ENCODE measurements at places on chromosomes 1 and 21.

- DNase-seq: no peak
Measured at GRCh38 chr21:33866826-33867225, 48.8 kb downstream of the ATP5PO start.

GRCh38 chr1:165408518-165408917 is 36.4 kb downstream of the RXRG start:
- DNase-seq: peak; percentile 75

DNA sequence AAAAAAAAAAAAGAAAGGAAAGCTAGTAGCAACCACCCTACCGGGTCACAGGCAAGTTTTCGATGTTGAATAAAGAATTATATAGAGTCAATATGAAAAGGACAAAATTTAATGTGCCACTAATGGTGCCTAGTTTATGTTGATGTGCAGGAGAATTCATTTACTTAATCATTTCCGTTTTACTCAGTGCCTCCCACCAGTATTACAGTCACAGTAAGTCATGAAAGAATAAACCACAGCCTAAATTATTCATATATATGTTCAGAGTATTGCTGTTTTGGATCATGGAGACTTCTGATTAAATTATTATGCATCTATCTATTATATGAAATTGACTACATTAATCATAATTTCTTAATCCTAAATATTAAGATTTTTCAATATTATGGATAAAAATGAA is 35.3 kb downstream of the FNBP1L start:
- DNase-seq: no peak

DNA sequence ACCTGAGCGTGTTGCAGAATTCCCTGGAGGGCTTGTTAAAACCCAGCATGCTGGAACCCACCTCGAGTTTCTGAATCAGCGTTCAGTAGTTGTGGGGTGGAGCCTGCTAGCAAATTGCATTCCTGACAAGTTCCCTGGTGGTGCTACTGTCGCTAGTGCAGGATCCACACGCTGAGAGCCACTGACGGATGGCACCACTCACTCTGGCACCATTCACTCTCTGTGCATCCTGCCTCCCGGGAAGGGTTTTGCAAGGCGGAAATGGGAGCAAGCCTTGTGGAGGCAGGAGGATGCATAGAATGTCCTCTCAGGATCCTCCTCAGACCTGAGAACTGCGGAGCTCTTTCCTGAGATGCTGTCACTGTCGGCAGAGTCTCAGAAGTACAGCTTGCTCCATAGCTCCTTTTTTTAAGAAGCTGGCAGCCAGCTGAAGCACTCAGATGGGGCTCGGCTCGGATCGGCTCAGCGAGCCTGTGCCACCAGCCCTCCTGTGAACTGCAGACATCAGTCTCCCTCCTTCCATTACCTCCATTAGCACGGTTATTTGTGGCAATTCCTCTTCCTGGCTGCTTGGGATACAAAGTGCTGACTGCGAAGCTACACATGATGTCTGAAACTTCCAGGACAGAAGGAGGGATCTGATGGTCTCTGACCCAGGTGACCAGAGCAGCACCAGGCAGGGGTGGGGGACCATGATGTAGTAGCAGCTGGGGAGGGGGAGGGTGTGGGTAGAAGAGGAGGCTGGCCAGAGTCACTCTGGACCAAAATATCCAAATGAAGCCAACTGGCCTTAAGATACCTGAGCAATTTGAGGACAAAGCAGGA is 89.6 kb downstream of the C1orf94 start:
- no peak for DNase-seq
